Fibroblast of the aortic adventitia (primary cell): ENCODE measurements at places on chromosomes 1 and 21. TPM values are rescaled to one million over a fixed set of nuclear protein-coding genes. Genes with fewer than 3 reads are reported as not detected.

ZNF593OS gene
- not detected in 2 replicates for total RNA-seq

CD5L gene
- total RNA-seq, result not detected in 2 replicates

ADGRL4 gene
- total RNA-seq, result 12.3 and 139 TPM in 2 replicates

NPR1 gene
- 1.5 and 24.0 TPM in 2 replicates for total RNA-seq

KRTAP19-8 gene
- total RNA-seq, result not detected in 2 replicates

GJA5 gene
- 0.74 TPM in 1 of 2 replicates, not detected in the other for total RNA-seq

OR6K3 gene
- not detected in 2 replicates for total RNA-seq

HTR6 gene
- total RNA-seq, result 0.09 TPM in 1 of 2 replicates, not detected in the other

DNASE2B gene
- not detected in 2 replicates for total RNA-seq

LCE2B gene
- not detected in 2 replicates for total RNA-seq

TENT5C gene
- total RNA-seq, result 0.45 and 5.5 TPM in 2 replicates

LRRC71 gene
- total RNA-seq, result 0.09 TPM in 1 of 2 replicates, not detected in the other

BSND gene
- not detected in 2 replicates for total RNA-seq

PLA2G2D gene
- total RNA-seq, result not detected in 2 replicates

KRTAP19-3 gene
- not detected in 2 replicates for total RNA-seq

SEMA6C gene
- total RNA-seq, result 1.6 and 2.9 TPM in 2 replicates

GJC2 gene
- 2.0 and 2.6 TPM in 2 replicates for total RNA-seq

SAMD11 gene
- total RNA-seq, result 1.6 and 12.4 TPM in 2 replicates

KRTAP19-1 gene
- not detected in 2 replicates for total RNA-seq

SOX13 gene
- total RNA-seq, result 3.3 and 5.1 TPM in 2 replicates

DCST1 gene
- total RNA-seq, result not detected in 2 replicates

LMOD1 gene
- total RNA-seq, result 14.5 and 22.3 TPM in 2 replicates

LCE2C gene
- not detected in 2 replicates for total RNA-seq

PERM1 gene
- 0.57 TPM in 1 of 2 replicates, not detected in the other for total RNA-seq

CELSR2 gene
- 0.36 and 0.90 TPM in 2 replicates for total RNA-seq

TBX19 gene
- 0.99 TPM in 1 of 2 replicates, not detected in the other for total RNA-seq
